Activated naive CD4-positive, alpha-beta T cell treated with anti-CD3 and anti-CD28 coated beads, Interleukin-2, amount 10 ng/mL, durations not matched to agents 7 days and 5 days (primary cell): ENCODE measurements at places on chromosomes 4 and X.

DNA sequence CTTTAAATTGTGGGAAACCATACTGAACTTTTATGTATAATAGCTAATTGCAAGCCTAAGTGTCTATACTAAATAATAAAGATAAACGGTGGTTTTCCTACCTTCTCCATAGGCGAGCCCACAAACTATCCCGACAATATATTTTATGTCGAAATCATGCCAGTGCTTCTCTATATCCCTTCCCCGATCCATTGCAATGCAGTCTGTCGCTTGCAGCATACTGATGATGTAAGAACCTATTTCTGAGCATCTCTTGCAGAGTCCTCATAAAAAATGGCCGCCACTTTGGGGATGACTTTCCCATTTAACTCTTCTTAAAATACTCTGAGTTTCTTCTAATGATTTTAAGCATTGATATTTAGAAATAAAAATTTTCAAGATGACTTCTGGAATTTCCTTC, 58.1 kb upstream of the TLR3 start:
- no peak for DNase-seq

GRCh38 chr4:38359113-38359512, 304.9 kb upstream of the KLF3 start:
- no peak for DNase-seq

DNA sequence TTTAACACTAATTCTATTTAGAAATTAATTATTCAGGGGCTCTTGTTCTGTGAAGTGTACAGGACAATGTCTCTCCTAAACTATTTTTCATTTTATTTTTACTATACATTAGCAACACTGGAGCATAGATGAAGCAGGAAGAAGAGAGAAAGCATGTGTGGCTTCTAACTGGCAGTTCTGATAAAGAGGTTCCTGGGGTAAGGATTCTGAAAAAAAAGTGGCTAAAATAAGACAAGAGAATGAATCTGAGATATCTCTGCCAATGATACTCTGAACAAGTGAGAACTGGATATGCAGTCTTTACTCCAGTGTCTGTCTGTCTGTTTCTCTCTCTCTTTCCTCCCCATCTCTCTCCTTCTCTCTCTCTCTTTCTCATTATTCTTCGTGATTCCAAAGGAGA, 125.9 kb downstream of the MAML3 start:
- no peak for DNase-seq

DNA sequence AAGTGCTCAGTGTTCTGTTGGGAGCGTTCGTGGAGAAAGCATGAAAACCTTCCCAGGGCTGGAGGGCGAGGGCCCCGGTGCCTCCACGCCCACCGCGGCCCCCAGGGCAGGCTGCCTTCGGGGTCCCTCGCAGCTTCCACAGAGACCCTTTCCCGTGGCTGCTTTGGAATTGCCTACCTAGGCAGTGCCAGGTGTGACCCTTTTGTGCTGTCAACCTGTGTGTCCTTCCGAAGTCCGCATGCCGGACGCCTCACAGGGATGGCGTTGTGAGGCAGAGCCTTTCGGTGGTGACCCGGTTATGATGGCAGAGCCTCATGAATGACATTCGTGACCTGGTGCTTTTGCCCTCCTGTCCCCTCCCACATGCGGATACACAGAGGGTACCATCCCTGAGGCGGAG, 17.4 kb downstream of the TMEM175 start:
- no peak for DNase-seq

GRCh38 chrX:11100281-11101035, 10.7 kb upstream of the HCCS start:
- DNase-seq = no peak

GRCh38 chrX:17405225-17405969, 30.4 kb downstream of the NHS start:
- DNase-seq = no peak

GRCh38 chrX:39518476-39519029, 579.2 kb downstream of the BCOR start:
- DNase-seq = no peak

GRCh38 chr4:13627178-13627605, 333 bp downstream of the BOD1L1 start:
- DNase-seq = peak; percentile 56

DNA sequence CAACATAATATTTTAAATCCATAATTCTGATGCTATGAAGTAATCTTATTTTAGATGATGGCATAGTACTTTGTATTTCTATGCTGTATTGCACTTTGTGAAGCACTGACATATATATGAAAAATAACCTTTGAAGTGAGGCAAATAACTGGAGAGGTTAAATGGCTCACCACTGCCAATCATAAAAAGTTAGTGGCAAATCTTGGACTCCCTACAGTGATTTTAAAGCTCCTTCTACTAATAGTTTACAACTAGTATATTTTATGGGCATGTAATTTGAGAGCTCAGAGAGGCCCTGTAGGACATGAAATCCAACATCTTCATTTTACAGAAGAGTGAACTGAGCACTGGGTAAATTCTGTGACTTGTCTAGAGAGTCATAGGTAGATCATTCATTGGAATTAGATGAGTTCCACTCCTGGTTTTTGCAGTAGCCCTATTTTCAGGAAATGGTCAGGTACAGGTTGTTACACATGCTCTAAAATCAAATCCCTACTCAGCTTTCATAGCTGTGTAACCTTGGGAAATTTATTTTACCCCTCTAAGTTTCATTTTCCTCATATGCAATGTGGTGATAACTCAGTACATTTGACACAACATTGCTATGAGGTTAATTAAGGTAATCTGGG, 804 bp upstream of the GC start:
- no peak for DNase-seq

DNA sequence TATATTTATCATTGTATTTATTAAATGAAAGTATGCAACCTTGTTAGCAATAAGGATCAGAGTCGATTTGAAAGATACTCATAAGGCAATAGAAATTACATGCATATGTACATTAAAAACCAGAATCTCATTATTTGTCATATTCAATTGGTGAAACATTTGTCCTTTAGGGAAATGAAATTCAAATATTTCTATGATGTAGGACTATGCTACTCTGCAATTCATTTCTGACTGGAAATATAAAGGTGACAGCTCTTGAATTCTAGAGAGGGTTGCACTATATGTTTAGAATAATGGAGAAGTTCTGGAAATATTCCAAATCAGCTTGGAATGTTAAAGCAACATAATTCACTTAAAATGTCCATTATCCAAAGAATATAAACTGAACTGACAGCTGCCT, 1519.8 kb downstream of the ARAP2 start:
- DNase-seq = no peak

DNA sequence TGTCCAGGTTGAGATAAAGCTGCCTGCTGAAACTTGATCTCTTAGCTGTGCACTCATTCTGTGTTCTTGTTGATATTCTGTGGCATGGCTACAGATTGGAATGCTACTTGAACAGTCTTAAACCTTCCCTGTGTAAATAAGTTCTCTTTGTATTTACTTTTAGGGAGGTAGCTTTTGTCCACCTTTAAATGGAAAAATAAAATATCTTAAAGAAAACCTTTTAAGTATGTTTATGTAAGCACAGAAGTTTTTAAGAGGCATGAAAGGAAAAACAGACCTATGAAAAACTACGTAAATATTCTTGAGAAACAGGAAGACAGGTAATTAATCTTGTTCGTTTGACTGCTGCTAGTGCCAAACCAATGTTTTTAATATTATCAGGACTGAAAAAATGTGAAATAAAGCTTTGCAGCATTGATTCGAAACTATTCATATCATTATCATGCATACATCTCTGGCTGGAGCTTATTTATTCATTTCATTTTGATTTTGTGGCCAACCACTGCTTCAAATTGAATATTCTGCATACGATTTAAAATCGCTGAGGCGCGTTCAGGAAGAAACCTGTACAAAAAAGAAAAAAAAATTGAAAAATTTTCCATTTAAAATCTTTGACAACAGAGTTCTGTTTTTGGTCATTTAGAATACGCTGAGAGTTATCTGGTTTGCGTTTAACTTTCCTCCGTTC, 17.8 kb downstream of the HSD17B13 start:
- no peak for DNase-seq

- no peak for DNase-seq
These were observed 49.1 kb downstream of the RASGEF1B start for GRCh38 chr4:81422595-81422994.

DNA sequence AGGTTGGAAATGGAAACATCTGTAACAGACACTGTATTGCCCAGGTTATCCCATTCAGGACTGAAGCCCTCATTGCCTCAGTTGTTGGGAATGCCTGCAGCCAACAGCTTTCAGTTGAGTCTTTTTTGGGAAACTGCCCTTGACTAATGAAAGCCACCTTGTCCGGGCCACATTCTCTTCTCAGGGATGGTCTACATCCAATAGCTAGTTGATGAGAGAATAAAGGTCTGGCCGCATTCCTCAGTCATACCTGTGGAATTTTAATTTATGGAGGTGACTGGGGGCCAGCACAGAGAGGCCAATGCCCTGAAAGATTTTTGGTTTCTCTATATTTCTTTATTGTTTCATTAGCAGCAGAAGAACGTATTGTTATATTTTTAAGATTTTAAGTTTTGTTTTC, 147.6 kb upstream of the MSX1 start:
- DNase-seq = no peak

DNA sequence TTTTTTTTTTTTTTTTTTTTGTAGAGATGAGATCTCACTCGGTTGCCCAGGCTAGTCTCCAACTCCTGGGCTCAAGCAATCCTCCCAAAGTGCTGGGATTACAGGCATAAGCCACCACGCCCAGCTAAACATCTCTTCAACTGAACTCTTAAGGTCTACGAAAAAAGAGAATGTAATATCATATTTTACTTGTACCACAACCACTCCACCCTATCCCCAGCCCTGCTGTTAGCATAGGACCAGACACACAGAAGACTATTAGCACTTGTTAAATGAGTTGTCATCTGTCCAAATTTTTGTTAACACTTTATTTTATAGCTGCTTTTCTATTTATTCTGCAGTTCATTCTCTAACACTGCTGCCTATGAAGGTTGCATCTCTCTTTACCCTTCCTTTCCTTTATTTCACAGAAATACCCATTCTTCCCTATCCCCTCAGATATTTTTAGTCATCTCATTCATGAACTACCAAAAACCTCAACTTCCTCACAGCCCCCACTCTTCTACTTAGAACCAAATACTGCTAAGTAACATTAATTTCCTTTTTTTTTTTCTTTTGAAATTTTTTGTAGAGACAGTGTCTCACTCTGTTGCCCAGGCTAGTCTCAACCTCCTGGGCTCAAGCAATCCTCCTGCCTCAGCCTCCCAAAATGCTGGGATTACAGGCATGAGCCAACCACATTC, 10.1 kb downstream of the SNX12 start:
- DNase-seq = no peak

GRCh38 chrX:112687189-112687691, 7.5 kb upstream of the LHFPL1 start:
- no peak for DNase-seq

DNA sequence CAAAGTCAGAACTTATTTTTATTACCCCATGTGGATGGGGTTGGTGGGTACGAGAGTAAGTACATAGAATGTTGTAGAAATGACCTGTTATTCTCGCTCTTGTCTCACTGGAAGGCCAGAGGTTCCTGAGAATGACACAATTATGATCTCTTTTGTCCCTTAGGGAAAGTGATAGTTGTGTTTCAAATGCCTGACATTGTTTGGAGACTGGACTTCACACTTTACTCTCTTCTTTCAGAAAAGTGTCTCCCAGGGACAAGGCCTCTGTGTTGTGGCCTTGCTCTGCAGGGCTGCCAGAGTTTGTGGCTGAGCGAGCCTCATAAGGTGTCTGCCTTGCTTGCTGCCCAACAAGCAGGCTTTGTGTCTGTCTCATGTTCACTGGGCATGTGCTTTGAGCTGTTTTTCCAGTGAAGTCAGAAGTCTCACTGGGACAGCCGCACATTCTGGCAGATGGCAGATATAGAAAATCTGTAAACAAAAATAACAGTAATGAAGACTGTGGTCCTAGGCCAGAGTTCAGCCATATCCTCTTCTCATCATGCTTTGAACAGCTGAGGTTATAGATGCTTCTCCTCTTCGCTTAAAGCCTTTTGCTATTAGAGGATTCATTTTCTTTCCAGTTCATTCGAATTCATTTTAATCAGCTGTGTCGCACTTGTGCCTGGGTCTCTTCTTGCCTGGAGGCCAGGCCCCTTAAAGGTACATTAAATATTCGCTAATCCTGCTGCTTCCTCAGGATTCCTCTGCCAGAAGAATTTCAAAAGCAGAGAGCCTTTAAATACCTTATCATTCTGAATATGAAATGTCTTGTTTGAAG, 14.4 kb downstream of the PPEF1 start:
- no peak for DNase-seq

GRCh38 chr4:89847571-89848325, 10.8 kb upstream of the SNCA start:
- no peak for DNase-seq

DNA sequence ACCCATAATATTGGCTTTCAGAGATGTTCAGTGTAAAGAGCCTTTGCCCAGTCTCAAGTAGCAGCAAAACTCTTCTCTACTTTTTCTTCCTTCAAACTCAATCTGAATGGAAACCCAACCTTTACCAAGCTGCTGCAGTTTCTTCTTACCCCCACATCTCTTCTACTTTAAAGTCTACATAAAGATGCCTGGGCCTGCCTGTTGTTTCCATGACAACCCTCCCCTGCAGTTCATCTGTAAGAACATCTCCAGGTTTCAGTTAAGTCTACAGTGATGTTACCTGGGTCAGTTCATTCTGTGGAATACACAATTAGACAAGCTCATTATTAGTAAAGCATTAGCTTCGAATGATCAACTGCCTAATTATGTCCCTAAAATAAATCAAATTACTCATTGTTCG, 81.4 kb downstream of the SPANXN3 start:
- DNase-seq = no peak

- DNase-seq = no peak
These were observed 6.5 kb downstream of the UGT2B17 start for GRCh38 chr4:68569466-68570121.

DNA sequence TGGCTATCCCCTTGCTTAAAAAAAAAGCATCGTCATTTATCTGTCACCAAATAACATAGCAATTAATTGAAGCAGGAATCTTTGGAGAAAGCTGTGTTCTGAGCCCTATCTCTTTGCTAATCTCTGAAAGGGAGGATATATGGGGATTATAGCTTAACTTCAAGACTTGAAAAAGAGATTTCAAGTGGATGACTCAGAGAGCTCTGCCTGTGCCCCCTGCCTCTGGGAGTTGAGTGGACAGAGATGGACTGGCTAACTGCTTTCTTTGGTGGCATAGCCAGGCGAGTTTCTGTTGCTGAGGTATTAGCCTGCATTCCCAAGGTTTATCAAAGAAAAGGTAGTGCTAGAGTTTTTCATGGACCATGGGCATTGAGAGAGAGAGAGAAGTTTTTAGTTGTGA, 91.6 kb downstream of the DDIT4L start:
- DNase-seq = no peak

- no peak for DNase-seq
These were observed 9.3 kb downstream of the TMEM255A start for GRCh38 chrX:120301960-120302359.

DNA sequence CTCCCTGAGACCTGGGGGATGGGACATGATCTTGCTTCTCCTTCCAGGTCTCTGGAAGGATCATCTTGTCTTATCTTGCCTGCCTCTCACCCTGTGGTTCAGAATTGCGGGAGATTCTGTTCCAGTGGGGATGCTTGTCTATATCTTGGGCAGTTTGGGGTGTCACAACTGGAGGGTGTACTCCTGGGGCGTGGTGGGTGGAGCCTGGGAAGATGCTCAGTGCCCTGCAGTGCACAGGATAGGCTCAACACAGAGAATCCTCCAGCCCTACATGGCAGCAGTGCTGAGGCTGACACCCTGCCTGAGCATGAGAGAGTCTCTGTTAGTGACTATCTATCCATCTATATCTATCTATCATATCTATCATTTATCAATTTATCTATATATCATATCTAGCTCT, 7.7 kb downstream of the P2RY8 start:
- DNase-seq = no peak
